ENCODE measurements at places on chromosomes 11 and 22.

- H3K27me3 ChIP-seq: no peaks in the 10 kb centered on the region
- DNase-seq: no peak
- H3K4me3 ChIP-seq: no peak overlapping the region
- H3K27ac ChIP-seq: no peak overlapping the region
- H3K36me3 ChIP-seq: peaks cover 32% of the 10 kb centered on the region
Measured at GRCh38 chr11:47302853-47303252, 32.9 kb downstream of the MADD start.

GRCh38 chr11:121467965-121468364, 15.2 kb upstream of the SORL1-AS1 start:
- no peak for DNase-seq
- no peaks in the 10 kb centered on the region for H3K27me3 ChIP-seq
- H3K36me3 ChIP-seq: no peaks in the 10 kb centered on the region
- peaks cover 13% of the 10 kb centered on the region for H3K4me1 ChIP-seq
- no peak overlapping the region for H3K27ac ChIP-seq

- H3K36me3 ChIP-seq: no peaks in the 10 kb centered on the region
- no peak overlapping the region for H3K4me3 ChIP-seq
- no peak overlapping the region for H3K27ac ChIP-seq
- H3K4me1 ChIP-seq: peaks cover 6% of the 10 kb centered on the region
- DNase-seq: peak; percentile 71
Measured at GRCh38 chr22:42376711-42377554, 55.3 kb downstream of the NFAM1 start.

DNA sequence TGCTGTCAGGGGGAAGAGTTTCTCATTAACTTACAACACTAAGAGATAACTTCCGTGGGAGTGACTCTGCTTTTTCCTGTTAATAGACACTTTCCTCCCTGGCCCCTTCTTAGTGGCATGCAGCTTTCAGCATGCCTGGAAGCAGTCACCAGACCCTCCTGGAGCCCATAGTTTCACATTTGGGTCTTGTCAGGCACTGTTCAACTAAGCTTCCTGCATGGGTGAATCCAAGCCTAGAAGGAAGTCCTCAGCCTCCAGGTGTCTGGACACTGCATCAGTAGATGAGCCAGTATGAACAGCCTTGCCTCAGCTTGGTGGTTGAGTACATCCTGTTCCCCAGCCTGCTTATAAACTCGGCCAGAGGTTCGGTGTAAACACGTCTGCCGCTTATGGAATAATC, 68.1 kb downstream of the PPP6R3 start:
- H3K36me3 ChIP-seq: peaks cover 77% of the 10 kb centered on the region
- peak; percentile 53 for DNase-seq
- H3K27me3 ChIP-seq: no peaks in the 10 kb centered on the region
- peaks cover 12% of the 10 kb centered on the region for H3K4me1 ChIP-seq
- H3K4me3 ChIP-seq: no peak overlapping the region

DNA sequence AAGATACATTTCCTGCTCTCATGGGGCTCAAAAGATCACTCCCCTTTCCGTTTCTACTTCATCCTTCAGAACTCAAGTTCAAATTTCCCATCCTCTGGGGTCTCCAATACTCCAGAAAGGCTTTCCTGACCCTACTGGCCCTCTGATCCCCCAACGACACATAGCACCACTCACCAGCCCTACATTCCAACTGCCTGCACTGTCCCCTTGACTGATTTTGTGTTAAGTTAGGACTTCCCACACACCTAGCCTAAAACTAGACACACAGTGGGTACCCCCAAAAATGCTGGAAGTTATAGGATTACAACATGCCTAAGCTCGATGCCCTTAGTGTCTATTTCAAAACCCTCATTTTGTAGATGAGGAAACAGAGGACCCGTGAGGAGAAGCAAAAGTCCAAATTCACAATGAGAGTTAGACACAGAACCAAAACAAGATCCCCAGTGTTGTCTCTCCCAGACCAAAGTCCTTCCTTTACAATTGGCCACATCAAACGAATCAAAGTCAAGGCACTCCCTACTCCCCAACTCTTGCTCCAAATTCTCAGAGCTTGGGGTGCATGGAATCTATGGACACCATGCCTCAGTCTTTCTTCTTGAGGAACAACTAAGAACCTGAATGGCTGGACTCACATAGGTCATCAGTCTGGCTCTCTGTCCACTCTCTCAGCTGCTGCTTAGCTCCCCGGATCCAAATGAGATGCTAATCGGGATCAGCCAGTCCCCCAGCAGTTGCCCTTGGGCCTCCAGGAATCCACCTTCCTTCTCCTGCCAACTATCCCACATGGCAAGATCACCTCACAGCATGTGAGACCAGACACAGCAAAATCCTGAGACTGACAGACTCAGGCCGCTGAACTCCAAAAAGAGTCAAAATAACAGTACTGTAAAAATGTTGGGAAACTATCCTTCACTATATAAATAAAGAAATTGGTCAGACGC, 1.7 kb downstream of the CLPB start:
- H3K4me1 ChIP-seq: peaks cover 9% of the 10 kb centered on the region
- H3K36me3 ChIP-seq: peaks cover 18% of the 10 kb centered on the region
- peak overlapping the region; percentile 2 for H3K4me3 ChIP-seq
- no peak overlapping the region for H3K27ac ChIP-seq
- H3K27me3 ChIP-seq: no peaks in the 10 kb centered on the region

DNA sequence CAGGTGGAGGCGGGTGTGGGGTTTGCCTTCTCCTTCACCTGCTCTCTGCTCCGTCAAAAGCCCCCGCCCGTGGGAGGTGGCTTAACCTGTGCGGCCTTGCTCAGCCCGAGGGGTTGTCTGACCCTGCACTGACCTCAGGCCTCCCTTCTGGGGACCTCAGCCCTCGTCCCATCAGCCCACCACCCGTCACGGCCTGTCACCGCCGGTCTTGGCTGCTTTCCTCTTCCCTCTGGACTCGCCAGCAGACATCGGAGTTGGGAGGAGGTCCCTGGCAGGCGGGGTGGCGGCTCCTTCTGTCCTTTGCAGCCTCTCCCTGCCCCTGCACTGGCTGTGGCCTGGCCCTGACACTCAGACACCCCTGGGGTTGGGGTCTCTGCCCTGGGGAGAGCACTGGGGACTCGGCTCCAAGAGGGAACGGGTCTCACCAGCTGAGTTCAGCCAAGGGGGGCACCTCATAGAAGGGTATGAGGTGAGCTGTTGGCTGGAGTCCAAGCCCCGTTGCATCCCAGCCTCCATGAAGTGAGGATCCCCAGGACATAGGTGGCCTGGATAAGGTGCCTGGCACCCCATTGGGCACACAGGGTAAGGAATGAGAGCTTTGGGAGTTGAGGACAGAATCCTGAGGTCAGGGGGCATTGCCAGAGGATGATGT, 999.6 kb downstream of the BRD1 start:
- no peak overlapping the region for H3K4me3 ChIP-seq
- H3K27me3 ChIP-seq: no peaks in the 10 kb centered on the region
- no peak overlapping the region for H3K27ac ChIP-seq
- no peaks in the 10 kb centered on the region for H3K4me1 ChIP-seq
- DNase-seq: no peak

- DNase-seq: peak; percentile 48
- no peaks in the 10 kb centered on the region for H3K4me1 ChIP-seq
- no peaks in the 10 kb centered on the region for H3K27me3 ChIP-seq
- no peaks in the 10 kb centered on the region for H3K36me3 ChIP-seq
Measured at GRCh38 chr11:109236696-109237095, 185.3 kb upstream of the C11orf87 start.

DNA sequence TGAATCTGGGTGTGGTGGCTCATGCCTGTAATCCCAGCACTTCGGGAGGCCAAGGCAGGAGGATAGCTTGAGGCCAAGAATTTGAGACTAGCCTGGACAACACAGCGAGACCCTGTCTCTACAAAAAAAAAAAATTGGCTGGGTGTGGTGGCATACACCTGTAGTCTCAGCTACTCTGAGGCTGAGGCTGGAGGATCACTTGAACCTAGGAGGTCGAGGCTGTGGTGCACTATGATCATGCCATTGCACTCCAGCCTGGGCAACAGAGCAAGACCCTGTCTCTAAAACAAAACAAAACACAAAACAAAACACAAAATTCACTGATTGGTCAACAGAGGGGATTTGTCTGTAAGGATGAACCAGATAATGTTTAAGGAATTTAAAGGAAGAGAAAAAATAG, 113.7 kb downstream of the STIM1 start:
- H3K4me1 ChIP-seq: peaks cover 1% of the 10 kb centered on the region
- H3K36me3 ChIP-seq: peaks cover 6% of the 10 kb centered on the region
- no peak overlapping the region for H3K4me3 ChIP-seq
- H3K27ac ChIP-seq: no peak overlapping the region

DNA sequence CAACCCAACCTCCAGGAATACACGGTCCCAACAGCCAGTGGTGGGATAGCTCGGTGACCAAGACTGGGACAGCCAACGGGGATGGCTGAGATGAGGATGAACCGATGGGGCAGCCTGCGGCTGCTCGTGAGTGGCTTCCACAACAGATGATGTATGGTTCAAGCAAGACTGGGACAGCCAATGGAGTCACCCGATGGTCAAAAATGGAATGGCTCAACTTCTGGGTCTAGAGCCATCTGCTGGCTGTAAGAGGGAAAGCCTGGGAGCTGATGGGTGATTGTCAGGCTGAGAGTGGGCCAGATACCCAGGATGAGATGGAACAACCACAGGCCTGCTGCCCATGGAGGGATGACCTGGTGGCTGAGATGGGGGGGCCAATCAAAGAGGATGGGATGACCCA, 35.5 kb downstream of the SYT7 start:
- peaks cover 8% of the 10 kb centered on the region for H3K4me1 ChIP-seq
- H3K27me3 ChIP-seq: peaks cover 10% of the 10 kb centered on the region
- H3K4me3 ChIP-seq: no peak overlapping the region
- no peak overlapping the region for H3K27ac ChIP-seq
- DNase-seq: no peak

DNA sequence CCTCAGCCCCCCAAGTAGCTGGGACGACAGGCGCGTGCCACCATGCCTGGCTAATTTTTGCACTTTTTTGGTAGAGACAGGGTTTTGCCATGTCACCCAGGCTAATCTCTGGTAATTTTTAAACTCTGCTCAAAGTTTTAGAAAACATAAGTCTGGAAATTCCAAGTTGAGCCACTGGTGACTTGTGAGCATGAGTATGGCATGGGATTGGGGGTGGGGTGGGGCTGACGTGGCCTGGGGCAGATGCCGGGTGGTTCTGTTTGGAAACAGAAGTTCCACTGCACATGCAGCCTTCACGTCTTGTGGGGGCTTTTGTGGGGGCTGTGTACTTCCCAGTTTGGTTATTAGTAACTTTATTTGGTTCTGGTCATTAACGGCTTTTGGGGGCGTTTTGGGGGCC, 67.3 kb downstream of the PTPRJ start:
- H3K4me3 ChIP-seq: no peak overlapping the region
- H3K27ac ChIP-seq: peak overlapping the region; percentile 69
- H3K36me3 ChIP-seq: peaks cover 12% of the 10 kb centered on the region
- peak; percentile 76 for DNase-seq
- H3K4me1 ChIP-seq: peaks cover 42% of the 10 kb centered on the region

DNA sequence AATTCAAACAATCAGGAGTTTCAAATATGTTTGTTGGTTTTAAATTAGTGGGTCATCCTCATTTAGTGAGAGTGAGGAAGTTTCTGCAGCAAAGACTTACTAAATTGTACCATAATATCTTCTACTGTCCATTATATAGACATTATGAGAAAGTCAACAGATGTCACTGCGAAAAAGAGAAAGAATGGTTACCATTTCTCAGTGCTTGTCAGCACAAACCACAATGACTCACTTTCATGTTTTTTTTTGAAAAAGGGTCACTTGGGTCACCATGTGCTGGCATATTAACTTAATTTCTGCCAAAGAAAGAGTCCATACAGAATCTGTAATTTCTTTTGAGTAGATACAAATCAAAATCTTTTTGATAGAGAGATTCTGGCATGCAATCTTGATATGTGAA, 924.6 kb upstream of the FAT3 start:
- H3K27ac ChIP-seq: no peak overlapping the region
- no peaks in the 10 kb centered on the region for H3K4me1 ChIP-seq
- no peak overlapping the region for H3K4me3 ChIP-seq
- no peaks in the 10 kb centered on the region for H3K36me3 ChIP-seq
- DNase-seq: peak; percentile 49

DNA sequence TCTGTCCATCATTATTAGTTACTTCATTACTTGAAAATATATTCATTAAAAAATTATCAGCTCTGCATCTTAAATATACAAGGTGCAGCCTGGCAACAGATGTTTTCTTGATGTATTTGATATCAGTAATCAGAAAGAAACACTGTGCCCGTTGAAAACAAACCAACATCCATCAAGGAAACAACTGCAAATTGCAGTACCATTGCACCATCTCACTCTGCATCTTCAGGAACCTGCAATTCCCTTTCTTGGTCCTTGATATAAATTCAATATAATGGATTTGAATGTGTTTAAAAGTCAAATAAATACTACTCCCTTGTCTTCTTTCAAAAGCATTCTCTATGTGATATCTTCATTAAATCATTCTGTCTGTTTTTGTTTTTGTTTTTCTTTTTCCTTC, 1131.2 kb downstream of the FAM181B start:
- DNase-seq: no peak
- H3K36me3 ChIP-seq: no peaks in the 10 kb centered on the region
- H3K4me1 ChIP-seq: no peaks in the 10 kb centered on the region
- H3K27ac ChIP-seq: no peak overlapping the region
- H3K27me3 ChIP-seq: no peaks in the 10 kb centered on the region
- H3K4me3 ChIP-seq: no peak overlapping the region

DNA sequence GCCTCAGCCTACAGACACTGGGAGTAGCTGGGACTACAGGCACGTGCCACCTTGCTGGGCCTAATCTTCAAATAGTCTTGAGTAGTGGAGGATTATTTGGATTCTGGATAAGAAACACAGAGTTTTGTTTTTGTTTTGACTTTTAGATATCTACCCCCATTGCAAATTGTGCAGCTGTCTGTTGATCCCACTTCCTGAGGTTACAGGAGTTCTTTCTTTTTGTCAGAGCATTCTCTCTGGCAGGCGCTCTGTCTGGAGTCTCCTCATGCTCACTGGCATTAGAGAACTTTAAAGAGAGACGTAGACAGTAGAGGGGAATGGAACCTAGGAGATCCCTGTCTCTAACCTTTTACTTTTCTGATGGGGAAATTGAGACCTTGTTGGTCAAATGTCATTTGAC, 7.8 kb upstream of the ADAMTS8 start:
- H3K36me3 ChIP-seq: no peaks in the 10 kb centered on the region
- DNase-seq: no peak
- H3K4me1 ChIP-seq: peaks cover 1% of the 10 kb centered on the region

DNA sequence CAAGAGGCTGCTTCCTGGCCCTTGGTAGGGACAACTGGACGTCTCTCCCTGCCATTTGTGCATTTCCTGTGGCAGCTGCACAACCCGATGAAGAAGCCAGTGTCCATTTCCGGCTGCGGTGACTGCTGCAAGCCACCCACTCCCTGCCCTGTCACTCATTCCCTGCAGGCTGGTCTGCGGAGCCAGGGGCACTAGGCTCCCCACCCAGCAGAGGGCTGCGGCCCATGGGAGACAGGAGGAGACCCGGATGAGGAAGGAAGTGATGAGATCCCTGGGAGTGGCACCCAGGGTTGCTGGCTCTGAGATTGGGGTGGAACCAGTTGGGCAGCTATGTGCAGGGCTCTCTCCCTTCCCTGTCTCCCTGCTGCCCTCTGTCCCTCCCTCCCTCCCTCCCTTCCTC, 10.0 kb upstream of the MYRF start:
- no peaks in the 10 kb centered on the region for H3K27me3 ChIP-seq
- H3K27ac ChIP-seq: no peak overlapping the region
- peaks cover 25% of the 10 kb centered on the region for H3K4me1 ChIP-seq
- no peak for DNase-seq
- H3K36me3 ChIP-seq: peaks cover 14% of the 10 kb centered on the region
- H3K4me3 ChIP-seq: no peak overlapping the region

GRCh38 chr11:66555416-66555815, 8.7 kb downstream of the ACTN3 start:
- no peaks in the 10 kb centered on the region for H3K36me3 ChIP-seq
- no peaks in the 10 kb centered on the region for H3K4me1 ChIP-seq
- DNase-seq: no peak
- no peak overlapping the region for H3K4me3 ChIP-seq
